ENCODE measurements at places on chromosomes 1 and 21. TPM values are rescaled to one million over a fixed set of nuclear protein-coding genes. Genes with fewer than 3 reads are reported as not detected.

DNA sequence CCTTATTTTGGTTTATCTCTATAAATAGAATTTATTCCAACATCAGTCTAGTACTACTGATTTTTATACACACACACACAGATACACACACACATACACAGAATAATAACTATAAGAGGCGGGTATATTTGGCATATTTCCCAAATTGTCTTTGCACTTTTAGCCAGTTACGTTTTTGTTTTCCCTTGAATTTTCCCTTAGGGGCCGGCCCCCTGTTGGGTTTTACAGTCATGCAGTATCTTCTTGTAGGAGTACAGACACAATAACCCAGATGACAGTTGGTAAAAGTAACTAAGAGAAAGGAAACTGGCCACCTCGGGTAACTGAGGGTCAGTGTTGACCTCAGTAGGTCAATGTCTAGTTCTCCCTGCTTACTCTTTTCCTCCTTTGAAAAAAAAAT is 50.9 kb downstream of the DISP1 start:
- no peak for DNase-seq

The CCDC17 gene
- total RNA-seq: 2.6 TPM

DNA sequence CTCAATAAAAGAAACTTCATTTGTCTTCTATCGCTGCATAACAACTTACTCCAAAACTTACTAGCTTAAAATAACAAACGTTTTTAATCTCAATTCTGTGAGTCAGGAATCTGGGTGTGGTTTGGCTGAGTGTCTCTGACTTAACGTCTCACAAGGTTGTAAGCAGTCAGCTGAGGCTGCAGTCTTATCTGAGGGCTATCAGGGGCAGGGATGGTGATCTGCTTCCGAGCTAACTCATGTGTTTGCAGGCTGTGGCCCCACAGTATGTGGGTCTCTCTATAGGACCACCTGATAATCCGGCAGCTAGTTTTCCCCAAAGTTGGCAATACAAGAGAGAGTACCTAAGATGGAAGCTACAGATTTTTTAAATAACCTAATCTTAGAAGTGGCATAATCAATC is 234.2 kb upstream of the FGGY start:
- DNase-seq: no peak

DNA sequence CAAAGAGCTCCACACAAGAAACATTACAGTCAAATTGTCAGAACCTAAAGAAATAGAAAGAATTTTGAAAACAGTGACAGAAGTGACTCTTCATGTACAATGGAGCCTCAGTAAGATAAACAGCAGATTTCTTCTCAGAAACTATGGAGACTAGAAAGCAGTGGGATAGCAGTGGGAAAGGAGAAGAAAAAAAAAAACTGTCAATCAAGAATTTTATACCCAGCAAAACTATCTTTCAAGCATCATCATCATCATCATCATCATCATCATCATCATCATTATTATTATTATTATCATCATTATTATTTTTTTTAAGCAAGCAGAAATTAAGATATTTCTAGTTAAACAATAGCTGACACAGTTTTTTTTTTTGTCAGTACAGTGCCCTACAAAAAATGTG is 24.2 kb downstream of the CEP170 start:
- no peak for DNase-seq

The OR6K3 gene
- not detected for total RNA-seq

DNA sequence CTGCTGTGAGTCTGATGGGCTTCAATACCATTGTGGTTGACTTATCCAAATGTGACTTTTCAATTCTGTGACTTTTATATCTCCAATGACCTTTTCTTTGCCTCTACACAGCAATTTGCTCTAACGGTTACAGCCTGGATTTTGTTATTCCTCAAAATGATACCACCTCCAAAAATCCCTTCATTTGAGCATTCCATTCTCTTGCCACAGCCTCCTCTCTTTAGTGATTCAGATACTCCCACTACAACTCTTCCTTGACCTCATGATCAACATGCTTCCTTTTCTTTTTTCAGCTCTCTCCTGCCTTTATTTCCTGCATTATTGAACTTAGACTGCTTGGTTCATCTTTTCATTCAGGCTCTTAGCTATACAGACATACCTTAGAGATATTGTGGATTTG is 16.6 kb upstream of the IL19 start:
- no peak for DNase-seq

All from spleen (tissue), 13 donors.